HCEC 1CT (cell line): ENCODE measurements at places on chromosomes 16 and 17.
A peak's percentile ranks its signal among the peaks of the same experiment; 100 is the strongest.

DNA sequence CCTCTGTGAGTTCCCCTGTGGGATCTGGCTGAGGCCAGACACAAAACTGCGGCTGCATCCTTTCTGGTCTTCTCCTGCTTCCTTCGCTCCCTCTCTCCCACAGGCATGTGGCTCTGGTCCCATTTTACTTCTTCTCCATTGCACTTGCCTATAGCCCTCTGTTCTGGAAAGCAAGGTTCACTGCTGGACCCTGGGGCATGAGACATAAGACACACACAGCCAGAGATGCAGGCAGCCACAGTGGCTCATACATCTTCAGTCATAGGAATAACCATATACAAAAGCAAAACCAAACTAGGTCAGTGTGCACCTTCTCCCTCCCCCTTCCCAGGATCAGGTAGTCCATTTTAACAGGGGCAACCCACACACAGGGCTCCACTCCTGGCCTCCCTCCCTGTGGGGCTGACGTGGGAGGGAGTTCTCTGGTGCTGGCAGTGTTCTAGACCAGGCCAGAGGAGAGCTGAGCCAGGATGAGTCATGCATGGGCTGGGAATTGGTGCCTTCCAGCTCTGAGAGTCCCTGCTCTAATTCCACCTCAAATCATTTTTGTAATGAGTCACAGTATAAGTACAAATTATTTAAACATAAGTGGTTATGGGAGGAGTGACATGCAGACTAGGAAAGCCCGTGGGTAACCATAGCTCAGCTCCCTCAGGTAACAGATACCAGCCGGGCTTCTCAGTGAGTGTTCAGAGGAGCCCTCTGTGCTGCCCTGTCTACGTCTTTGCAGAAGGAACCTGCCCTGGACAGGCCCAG, 58.0 kb downstream of the ASIC2 start:
- peak; percentile 82 for DNase-seq

DNA sequence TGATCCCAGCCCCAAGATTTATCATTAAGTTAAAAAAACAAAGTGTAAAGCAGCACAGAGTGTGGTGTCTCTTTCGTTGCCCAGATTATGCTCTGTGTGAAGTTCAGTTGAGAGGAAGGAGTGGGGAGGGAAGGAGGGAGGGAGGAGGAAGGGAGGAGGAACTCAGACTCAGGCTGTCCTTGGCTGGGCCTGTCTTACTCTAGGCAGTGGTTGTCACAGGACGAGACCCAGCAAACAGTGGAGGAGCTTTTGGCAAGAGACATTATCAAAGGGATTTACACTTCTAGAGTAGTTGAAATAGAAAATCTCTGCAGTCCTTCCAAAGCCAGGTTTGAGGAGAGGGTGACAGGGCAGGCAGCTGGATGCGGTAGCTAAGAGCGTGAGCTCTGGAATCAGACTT, 27.8 kb downstream of the KNOP1 start:
- no peak for DNase-seq

GRCh38 chr16:72458035-72458434, 286.1 kb upstream of the PMFBP1 start:
- no peak for DNase-seq

- no peak for DNase-seq
Observed at GRCh38 chr16:85780281-85780680, 19.1 kb downstream of the EMC8 start.

DNA sequence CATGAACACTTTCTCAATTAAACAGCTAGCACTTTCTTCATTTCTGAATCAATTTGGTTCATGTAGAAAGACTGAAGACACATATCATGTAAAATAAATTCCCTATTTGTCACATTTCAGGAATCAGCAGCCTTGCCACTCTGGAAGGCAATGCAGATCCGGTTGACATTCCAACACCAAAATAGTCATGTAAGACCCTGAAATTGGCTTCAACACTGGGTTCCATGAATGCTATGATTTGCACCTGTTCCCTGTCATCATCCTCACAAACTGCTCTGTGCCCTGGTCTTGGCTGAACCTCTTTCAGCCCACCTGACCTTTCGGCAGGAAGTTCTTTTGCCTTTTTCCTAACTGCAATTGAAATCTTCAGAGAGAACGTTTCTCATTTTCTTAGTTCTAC, 156.9 kb downstream of the CDH8 start:
- no peak for DNase-seq

DNA sequence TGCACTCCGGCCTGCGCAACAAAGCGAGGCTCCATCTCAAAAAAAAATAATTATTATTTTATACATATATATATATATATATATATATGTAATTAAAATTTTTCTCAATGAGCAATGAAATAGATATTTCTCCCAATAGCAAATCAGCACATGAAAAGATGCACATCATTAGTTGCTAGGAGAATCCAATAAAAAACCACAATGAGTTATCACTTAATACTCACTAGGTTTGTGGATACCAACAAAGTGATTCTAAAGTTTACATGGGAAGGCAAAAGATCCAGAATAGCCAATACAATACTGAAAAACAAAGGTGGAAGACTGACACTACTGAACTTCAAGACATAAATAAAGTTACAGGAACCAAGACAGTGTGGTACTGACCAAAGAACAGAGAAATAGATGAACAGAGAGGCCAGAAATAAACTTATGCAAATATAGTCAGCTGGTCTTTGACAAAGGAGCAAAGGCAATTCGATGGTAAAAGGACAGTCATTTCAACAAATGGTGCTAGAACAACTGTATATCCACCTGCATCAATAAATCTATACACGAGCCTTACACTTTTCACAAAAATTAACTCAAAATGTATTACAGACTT, 13.6 kb downstream of the SMG6 start:
- DNase-seq = no peak

GRCh38 chr17:4146641-4147040, 3.6 kb downstream of the CYB5D2 start:
- DNase-seq = no peak

- no peak for DNase-seq
Observed at GRCh38 chr16:24009098-24009497, 173.3 kb downstream of the PRKCB start.
